IPS DF 19.7 (cell line): ENCODE measurements at places on chromosomes 16 and 17.

DNA sequence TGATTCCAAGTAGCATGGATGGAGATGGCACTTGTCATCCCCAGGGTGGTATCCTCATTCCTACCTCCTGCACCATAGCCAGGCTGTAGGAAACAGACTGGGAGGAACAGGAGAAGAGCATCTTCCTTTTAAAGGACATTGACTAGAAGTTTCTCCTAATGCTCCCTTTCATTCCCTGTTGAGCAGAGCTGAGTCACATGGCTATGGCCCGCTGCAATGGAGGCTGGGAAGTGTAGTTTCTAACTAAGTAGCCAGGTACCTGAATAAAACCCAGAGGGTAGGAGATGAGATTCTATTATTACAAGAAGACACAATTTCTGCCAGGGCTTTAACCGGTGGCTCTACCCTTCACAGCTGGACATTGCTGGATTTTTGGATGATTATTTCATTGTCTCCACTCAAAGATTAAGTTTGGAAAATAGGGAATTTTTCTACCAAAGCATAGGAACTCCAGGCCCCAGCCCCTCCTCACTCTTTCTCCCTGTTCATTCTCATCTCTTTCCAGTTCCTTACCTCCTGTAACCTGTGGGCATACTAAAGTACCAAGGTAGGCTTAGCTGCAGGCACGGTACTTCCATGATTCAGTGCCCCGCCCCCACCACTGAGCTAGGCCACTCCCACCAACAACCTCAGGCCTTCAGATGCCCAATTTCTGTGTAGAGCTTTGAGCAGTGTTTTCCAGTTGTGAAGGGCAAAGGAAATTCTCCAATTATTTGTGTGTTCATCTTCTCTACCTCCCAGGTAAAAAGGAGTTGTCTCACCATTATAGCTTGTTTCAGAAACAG, 378.3 kb downstream of the CDH13 start:
- no peak for DNase-seq

- no peak for DNase-seq
Observed at GRCh38 chr17:15262291-15263205, 2.6 kb downstream of the PMP22 start.

GRCh38 chr16:57637424-57637823, 9.0 kb downstream of the ADGRG1 start:
- no peak for DNase-seq

- DNase-seq = no peak
Observed at GRCh38 chr17:76496464-76496863, 4.8 kb downstream of the RHBDF2 start.

DNA sequence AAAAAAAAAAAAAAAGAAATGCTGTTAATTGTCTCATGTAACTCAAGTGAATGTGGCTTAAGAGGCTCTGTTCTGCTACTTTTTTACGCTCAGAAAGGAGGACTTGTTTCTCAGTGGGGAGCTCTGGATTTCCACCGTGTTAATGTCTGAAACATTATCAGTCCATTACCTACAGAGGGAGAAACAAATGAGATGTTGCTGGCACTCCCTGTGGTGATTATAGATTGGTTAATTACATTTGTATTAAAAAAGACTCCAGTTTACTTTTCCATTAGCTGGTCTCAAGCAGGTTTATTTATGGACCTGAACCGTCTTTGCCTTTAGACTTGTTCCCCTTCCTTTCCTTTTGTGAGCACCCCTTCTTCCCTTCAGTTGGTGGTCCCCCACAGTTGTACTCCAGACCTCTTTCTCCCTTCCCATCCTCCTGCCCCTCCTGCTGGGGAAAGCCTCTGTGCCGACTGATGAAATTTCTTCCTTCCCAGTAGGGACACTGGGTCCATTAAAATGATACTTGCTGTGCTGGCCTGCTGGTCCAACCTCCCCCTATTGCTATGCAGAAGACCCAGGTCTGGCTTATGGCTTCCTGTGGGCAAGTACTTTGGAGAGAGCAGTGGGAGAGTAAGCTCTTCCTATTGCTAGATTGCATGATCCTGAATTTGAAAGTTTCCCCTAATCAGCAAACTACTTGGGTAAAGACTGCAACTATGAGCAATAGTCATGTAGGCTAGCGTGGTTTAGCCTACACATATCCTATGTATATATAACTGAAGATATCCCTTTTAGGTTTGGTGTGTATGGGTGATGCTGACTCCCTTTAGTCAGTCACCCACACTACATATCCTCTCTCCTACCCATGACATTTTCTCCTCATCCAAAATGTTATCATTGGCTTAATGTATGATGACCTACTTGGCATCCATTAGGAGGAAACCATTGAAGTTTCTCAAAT, 8.1 kb downstream of the CDC6 start:
- no peak for DNase-seq

- no peak for DNase-seq
Observed at GRCh38 chr16:10240854-10241613, 58.8 kb upstream of the GRIN2A start.

- no peak for DNase-seq
Observed at GRCh38 chr17:82382933-82383255, 11.3 kb downstream of the UTS2R start.

- no peak for DNase-seq
Observed at GRCh38 chr17:75077496-75078283, 10.1 kb upstream of the SLC16A5 start.

- no peak for DNase-seq
Observed at GRCh38 chr17:66582373-66583111, 252.4 kb upstream of the CACNG5 start.

DNA sequence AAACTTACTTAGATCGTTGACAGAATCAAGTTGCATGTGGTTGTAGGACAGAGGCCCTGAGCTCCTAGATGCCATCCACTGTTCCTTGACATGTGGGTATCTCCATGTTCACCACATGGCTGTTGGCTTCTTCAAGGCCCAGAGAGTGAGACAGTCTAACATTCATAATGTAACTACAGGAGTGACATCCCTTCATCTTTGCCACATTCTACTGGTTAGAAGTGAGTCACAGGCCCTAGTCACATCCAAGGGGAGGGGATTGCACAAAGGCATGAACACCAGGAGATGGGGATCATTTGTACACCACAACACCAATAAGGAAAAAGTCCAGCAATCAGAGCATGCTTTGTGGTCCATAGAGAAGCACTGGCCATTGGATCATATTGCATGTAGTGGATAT, 56.6 kb downstream of the WSCD1 start:
- no peak for DNase-seq

DNA sequence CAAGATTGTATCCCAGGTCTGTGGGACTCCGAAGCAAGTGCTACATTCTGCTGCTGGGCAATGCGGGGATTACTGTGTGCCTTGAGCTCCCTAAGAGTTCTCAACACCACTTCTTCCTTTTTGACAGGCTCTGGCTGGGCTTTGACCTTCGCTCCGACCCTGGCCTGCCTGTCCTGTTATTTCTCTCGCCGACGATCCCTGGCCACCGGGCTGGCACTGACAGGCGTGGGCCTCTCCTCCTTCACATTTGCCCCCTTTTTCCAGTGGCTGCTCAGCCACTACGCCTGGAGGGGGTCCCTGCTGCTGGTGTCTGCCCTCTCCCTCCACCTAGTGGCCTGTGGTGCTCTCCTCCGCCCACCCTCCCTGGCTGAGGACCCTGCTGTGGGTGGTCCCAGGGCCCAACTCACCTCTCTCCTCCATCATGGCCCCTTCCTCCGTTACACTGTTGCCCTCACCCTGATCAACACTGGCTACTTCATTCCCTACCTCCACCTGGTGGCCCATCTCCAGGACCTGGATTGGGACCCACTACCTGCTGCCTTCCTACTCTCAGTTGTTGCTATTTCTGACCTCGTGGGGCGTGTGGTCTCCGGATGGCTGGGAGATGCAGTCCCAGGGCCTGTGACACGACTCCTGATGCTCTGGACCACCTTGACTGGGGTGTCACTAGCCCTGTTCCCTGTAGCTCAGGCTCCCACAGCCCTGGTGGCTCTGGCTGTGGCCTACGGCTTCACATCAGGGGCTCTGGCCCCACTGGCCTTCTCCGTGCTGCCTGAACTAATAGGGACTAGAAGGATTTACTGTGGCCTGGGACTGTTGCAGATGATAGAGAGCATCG, 2.4 kb downstream of the SLC16A13 start:
- DNase-seq = no peak

DNA sequence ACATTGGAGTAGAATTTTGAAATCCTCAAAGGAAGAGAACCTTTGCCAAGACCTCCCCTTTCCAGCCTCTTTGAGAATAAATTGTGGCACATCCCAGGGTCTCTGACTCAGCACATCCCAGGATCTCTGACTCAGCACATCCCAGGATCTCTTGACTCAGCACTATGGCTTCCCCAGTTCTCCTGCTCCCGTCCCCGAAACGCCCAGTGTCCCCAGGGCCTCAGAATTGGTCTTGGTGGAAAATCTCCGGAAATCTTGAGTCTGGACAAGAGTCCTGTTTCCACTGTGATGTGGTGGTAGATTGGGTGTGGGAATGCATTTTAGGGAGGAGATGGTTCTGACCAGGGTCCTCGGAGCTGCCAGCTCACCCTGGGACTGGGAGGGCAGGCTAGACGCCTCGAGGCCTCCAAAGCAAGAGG, 19.2 kb downstream of the PLXDC1 start:
- no peak for DNase-seq

DNA sequence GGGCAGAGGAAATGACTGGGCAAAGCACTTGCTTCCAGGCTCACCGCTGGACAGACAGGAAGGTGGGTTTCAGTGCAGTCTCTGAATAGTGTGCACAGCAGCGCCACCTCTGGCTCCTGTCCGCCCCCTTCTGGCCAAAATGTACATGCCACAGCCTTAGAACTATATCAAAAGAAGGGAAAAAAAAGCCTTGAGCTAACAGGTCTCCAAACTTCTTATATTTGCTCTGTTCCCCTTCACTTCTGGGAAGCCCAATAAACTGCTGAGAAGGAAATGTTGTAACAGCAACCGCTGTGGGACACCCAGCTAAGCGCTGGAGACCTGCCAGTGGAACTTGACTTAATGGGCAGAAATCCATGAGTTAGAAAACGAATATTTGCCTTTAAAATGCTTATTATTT, 17.5 kb downstream of the COG7 start:
- DNase-seq = no peak

- no peak for DNase-seq
Observed at GRCh38 chr16:47732523-47733111, 271.5 kb downstream of the PHKB start.

DNA sequence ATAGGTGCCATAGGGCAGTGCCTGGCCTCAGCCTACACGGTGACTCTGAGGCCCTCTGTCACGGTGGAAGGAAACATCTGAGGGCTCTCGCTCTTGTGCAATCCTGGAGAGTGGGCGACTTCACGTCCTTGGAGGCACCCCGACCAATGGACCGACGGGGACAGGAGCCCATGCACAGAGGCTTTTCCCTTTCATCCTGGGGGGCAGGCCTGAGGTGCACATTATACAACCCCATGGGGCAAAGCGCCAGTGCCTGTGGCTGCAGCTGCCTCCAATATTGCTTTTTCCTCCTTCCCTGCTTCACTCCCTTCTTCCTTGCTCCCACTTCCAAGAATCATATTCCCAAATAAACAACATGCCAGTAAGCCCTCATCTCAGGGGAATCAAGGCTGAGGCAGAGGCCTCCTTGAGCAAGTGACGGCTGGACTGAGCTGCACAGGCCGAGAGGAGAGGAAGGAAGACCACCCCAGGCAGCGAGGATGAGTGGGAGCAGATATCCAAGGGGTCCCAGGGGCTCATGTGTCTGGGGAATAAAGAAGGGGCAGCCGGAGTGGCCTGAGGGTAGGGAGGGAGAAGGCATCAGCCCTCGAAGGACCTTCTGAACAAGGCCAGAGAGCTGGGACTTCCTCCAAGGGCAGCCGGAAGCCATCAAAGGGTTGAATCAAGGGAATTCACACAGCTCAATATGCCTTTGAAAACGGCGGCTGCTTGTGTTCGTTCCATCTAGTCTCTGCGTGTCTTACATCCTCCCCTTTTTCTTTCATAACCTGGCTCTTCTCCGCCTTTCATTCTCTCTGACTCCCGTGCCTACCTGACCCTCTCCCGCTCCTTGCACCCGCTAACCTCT, 42.6 kb upstream of the RPL38 start:
- DNase-seq = no peak
